ENCODE measurements at places on chromosomes 2 and 18.

- no peak for DNase-seq
Observed at GRCh38 chr2:162403884-162404283, 60.0 kb downstream of the GCA start.

- DNase-seq = no peak
Observed at GRCh38 chr2:88656690-88657089, 29.4 kb upstream of the EIF2AK3 start.

DNA sequence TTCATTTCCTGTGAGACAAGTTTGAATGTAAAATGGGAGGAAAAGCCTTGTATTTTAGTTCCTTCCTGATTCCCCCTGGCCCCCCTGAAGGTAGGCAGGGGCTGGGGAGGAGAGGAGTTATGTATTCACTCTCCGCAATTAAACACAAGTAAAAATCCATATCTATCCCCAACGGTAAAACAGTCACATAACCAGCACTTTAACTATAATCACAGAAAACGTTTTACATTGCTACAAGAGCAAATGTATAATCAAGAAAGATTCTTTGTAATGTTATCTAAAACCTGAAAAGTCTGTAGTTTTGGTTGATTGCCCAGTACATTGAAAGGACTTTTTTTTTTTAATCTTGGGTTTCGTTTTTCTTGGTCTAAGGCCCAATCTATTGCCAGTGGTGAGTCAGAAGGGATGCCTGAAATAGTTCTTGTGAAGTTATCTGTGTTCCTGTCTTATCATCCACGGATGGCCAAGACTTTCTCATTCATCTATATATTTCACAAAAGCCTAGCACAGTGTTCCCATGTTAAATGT is 34.5 kb upstream of the CCNYL1 start:
- DNase-seq = no peak

GRCh38 chr2:16727256-16727655 is 61.6 kb upstream of the CYRIA start:
- no peak for DNase-seq

- no peak for DNase-seq
Observed at GRCh38 chr2:146785101-146785500, 1059.7 kb upstream of the ACVR2A start.

DNA sequence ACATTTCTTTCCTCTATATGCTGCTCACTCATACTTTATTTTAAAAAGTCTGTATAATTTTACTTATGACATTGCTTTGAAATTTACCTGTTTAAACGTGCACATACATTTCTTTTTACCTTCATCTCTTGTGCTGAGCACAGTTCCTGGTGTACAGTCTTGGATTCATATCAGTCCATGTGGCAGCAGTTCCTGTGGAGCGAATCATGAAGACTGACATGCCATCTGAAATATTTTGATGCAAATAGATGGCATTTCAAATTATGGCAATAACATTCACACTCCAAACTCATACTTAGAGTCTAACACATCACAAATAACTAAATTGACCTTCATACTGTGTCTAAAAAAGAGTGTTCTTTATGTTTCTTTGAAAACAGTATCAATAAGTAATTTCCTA is 90.3 kb upstream of the CDH2 start:
- DNase-seq = no peak

DNA sequence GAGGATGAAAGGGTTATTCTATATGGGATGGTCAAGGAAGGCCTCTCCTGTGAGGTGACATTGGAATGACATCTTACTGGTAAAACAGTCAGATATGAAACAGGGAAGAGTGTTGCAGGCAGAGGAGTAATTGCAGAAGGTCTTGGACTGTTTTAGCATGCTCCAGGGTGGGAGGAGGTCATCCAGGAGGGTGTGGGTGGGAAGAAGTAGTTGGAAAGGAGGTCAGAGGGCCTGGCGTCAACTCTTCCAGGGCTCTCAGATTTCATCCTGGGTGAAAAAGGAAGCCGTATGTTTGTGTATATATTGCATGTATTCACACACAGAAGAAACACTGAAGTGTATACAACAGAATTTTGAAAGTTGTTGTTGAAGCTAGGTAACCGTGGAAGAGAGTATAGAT is 48.2 kb downstream of the ATP9B start:
- no peak for DNase-seq

DNA sequence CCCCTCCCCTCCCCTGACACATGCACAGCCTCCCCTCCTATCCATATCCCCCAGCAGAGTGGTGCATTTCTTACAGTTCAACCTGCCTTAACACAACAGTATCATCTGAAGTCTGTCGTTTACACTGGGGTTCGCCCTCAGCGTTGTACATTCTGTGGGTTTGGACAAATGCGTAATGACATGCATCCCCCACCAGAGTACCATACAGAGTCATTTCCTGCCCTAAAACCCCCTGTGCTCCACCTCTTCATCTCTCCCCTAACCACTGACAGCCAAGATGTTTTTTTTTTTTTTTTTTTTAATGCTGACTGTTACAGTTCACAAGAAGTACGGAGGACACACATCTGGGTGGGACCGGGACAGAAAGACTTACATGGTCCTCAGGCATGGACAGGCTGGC is 22.6 kb downstream of the POMC start:
- DNase-seq = no peak

DNA sequence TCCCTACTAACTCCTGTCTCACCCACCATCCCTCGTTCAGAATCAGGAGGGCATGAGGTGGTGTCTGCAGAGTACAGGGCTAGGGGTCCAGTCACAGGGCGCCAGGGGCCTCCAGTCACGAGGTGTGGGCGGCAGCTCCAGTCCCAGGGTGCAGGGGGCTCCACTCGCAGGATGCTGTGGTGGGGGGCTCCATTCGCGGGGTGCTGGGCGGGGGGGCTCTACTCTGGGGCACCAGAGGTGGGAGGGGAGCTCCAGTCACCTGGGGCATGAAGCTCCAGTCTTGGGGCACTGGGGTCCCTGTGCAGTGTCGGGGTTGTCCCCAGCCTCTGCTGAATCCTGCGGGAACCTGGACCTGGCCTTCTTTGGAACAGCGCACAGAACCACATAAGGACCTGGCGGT is 66.0 kb downstream of the EIPR1 start:
- DNase-seq = no peak

DNA sequence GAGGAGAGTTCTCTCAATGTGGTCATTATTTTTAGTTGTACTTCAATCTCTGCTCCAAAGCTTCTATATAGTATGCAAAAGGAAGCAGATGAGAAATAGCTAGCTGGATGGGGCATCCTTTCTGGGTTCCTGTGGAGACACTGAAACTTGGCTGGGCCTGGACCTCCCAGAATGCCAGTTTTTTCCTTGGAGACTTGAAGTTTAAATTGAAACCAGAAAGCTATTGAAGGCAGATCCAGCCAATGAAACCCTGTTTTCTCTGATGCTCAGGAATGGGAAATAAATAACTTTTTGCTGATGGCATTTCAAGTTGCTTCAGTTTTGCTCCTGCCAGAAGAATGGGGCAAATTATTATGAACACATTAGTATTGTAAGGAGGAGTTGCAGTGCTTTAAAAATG is 2.9 kb downstream of the SETBP1 start:
- DNase-seq = no peak

DNA sequence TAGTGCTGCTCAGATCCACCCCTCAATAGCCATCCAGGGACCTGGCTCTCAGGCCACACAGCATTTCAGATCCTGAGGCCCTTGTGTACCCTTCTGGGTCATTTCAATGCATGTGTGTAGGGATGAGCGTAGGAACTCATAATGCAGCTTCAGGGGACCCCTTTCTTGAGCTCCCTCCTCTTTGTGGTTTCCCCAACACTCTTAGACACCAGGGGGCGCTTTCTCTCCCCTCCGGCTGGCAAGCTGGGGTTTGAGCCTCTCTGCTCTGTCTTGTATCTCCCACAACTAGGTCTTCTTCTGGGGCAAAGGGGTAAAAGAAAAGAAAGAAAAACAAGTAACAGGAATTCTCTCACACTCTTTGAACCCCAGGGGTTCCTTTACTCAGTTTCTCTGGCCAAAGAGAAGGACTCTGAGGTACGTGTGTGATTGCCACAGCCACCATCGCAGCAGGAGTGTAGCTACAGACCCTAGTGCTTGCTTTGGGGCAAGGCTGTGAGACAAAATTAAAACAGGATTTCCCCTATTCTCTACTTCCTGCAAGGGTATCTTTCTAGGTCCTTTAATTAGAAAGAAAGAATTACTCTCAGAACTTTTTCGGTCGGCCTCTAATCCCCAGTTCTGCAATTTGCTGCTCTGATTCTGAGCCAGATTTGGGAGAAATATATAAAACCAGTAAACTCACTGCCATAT is 38.0 kb downstream of the CABYR start:
- DNase-seq = no peak

DNA sequence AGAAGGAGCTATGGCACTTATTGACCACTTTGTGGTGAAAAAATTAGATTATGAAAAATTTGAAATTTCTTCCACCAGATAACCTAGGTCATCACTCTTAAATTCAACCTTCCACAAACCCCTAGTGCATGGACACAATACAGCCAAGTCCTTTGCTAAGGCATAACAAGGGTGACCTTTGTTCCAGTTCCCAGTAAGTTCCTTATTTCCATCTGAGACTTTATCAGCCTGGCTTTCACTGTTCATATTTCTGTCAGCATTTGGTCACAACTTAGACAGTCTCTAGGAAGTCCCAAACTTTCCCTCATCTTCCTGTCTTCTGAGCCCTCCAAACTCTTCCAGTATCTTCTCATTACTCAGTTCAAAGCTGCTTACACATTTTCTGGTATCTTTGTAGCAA is 132.5 kb downstream of the TRABD2A start:
- DNase-seq = no peak

DNA sequence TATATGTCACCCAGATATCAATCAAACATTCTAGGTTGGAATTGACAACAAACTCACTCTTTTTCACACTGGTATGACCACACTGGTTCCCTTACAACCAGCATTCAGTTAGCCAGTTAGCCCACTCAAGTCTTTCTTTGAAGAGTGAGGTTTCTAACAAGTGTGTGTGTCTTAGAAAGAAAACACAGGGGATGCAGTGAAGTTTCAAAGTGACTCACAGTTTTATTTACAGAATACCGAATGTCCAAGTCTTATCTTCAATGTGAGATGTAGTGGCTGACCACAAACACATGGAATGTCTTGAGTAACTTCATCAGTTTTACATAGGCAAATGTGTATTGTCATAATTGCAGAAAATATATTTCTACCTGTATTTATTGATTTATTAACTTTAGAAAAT is 274.7 kb upstream of the HNMT start:
- DNase-seq = no peak

DNA sequence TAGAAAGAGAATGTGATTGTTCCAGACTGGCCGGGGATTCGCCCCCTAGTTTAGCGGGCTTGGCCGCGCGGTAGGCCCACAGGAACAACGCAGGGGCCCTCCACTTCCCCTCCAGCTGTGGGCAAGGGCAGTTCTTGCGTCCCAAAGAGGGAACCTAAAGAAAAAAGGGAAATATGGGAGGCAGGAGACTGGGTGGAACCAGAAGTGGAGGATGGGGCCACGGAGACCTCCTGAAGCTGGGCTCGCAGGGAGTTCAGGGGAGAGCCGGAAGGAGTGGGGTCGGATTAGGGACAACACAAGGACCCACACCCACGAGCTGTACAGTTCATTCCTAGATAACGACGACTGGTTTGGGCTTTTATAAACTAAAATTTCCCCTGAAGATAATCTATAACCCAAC is 18.2 kb downstream of the GNLY start:
- DNase-seq = no peak

- DNase-seq = no peak
Observed at GRCh38 chr2:237432484-237433092, 18.6 kb upstream of the COL6A3 start.

GRCh38 chr2:120745420-120746111 is 9.9 kb downstream of the GLI2 start:
- no peak for DNase-seq

GRCh38 chr2:235848055-235848454 is 320.1 kb downstream of the GBX2 start:
- DNase-seq = no peak

- peak; percentile 37 for DNase-seq
Observed at GRCh38 chr2:235230821-235231601, 262.8 kb upstream of the AGAP1 start.

- DNase-seq = no peak
Observed at GRCh38 chr2:98892871-98893270, 43.2 kb downstream of the CRACDL start.

DNA sequence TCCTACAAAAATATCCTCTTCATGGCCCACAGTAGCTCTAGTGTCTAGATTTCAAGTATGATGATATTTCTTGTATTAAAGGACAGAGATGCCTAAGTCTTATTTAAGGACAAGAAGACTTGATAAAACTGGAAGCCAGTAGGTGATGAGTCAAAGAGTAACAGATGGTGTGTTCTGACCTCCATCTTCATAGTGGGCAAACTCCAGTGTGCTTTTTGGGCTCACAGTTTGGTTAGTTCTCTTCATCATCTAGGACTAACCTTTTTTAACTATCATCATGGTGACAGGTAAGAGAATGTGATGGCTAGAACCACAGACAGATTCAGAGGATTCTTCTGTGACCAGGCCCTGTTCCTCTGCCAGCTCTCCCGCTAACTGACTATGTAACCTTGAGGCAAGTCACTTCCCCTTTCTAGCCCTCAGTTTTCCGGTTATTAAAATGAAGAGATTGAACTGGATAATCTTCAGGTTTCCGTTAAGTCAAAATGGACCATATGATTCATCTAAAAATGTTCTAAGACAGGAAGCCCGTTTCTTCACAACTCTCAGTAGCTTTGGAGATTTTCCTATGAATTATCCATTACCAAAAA is 140.3 kb upstream of the RASGRP3 start:
- no peak for DNase-seq

- no peak for DNase-seq
Observed at GRCh38 chr18:49668574-49669275, 106.9 kb downstream of the LIPG start.

DNA sequence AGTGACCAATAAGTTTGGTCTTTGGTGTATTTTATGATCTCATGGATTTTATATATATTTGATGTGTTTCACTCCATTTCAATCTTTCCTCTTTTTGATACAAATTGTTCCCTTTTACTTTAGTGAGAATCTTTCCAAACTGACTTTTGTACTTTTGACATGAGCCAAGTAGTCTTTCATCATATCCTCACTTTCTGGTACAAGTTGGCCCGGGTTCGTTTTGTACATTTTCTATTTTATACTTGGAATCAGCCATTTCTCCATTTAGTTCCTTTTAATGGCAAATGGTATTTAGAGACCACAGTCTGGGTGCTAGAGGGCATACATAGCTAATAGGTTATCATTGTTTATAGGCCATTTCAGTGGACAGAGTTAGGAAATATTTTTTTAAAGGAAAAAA is 147.9 kb upstream of the MYO3B start:
- no peak for DNase-seq

- DNase-seq = peak; percentile 5
Observed at GRCh38 chr2:203584784-203585183, 49.7 kb upstream of the RAPH1 start.

- peak; percentile 11 for DNase-seq
Observed at GRCh38 chr18:37900326-37900725, 334.7 kb upstream of the CELF4 start.

GRCh38 chr2:231693956-231694355 is 14.4 kb upstream of the PTMA start:
- DNase-seq = no peak

All from NCI-H2029 (cell line).